ENCODE measurements at places on chromosomes 2 and 18.

DNA sequence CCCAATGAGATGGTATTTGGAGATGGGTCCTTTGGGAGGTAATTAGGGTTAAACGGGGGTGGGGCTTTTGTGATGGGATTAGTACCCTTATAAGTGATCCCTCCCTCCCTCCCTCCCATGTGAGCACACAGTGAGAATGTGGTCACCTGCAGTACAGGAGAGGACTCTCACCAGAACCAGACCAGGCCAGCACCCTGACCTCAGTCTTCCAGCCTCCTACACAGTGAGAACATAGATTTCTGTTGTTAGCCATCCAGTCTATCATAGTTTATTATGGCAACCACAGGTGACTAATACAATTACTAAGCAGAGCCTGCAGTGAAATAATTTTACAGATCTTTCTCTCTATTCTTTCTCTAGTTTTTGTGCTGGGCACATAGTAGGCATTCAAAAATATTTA lies 137.7 kb upstream of the PKDCC start:
- DNase-seq: no peak

- no peak for DNase-seq
Observed at GRCh38 chr2:111966241-111966640, 67.8 kb downstream of the MERTK start.

DNA sequence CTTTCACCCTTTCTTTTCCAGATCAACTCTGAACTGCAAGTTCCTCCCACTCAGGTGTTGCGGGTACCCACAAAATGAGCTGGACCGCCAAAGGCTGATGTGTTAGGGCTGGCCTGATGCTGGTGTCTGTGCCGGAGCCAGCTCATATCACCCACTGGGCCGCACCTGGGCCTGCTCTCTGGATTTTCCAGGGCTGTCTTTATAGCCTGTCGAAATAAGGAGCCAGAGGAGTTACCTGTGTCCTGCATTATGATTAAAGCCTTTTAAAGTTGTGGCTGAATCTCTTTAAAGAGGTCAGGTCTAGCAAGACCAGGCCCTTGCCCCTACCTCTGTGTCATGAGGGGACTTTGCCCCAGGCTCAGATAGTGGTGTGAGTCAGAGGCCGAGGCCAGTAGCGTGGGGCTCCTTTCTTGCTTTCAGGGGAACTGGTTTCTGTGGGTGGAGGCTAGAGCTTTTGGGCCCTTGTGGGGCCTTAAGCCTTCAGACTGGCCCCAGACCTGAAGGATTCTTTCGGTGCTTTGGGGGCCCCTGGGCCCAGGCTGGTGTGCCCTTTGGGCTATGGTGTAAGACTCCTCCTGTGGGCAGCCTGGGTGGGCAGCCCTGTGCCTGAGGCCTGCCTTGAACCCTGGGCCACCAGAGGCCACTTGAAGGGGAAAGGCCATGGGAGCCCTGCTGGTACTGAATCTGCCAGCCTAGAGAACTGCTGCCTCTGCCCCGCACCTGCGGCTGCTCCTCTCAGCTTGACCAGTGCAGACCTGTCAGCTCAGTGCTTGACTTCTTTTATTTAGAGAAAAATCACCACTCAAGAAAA lies 21.3 kb downstream of the OTOF start:
- no peak for DNase-seq

- no peak for DNase-seq
Observed at GRCh38 chr2:217316743-217317142, 456.9 kb upstream of the TNP1 start.

- no peak for DNase-seq
Observed at GRCh38 chr2:152518641-152519580, 183.9 kb downstream of the FMNL2 start.

- DNase-seq: no peak
Observed at GRCh38 chr18:62437235-62438017, 85.4 kb upstream of the ZCCHC2 start.

DNA sequence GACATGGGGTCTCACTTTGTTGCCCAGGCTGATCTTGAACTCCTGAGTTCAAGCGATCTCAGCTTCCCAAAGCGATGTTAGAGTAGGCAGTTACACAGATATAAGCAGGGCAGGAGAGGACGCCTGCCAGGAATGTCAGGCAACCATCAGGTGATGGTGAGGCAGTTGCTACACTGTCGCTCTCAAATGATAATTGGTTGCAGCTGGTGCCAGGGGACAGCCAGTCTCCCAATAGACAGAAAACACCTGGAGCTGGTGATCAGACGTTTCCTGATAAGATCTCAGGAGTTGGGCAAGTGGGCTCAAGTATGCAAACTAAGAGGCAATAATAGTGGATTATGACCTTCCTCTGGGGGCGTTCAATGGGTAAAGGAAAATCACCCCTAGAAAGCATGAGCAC lies 163.1 kb upstream of the RGPD4 start:
- DNase-seq: no peak

DNA sequence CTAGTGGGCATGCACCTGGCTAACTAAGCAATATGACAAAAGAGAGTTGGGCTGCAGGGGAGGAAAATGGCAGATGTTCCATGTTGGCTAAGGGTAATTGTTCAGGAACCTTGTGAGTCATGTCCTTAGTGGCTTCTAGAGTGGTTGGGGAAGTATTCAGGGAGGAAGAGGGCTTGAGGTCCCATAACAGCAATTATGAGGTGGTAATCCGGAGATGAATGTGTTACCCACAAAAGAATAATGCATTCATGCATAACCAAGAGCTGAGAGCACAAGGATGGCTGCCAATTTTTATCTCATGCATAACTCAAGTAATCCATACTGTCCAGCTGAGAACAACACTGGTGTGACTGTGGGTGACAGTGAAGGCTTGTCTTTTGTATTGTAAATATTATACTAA lies 42.9 kb downstream of the TMEFF2 start:
- no peak for DNase-seq

DNA sequence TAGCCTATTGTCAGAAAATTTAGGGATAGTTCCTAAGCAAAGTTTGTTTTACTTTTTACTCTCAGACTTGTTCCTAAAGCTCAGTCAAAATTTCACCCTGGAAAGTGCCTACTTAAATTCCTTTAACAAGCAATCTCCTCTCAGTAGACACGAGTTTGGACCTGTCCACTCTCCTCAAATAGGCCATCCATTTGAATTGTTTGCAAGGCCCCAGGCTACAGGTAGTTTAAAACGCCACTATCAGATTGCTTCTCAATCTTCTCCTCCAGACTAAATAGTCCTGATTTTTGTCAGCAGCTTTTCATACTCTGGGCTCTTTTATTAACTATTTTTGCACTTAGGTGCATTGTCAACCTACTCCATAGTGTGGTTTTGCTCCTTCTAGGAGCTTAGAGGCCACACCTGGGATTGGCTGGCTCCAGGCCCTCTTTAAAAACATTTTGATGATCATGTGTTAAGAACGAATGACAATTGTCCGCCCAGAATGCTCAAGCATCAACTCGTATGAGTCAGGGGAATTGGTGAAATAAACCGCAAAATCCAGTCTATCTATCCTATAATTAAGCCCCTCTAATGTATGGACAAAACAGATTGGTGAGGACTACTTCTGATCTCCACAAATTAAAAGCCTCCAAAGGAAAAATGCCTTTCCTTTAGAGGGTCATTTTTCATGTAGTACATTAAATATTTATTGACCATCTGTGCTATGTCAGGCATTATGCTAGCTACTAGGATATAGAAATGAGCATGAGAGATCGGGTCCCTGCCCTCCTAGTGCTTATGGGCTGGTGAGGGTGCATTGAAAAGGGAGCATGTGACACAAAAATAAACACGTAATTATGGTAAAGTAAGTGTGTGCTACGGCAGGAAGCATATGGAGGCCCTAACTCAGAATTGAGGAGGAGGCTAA lies 333.8 kb upstream of the TNP1 start:
- DNase-seq: no peak

- DNase-seq: no peak
Observed at GRCh38 chr2:200905618-200906296, 16.6 kb downstream of the NIF3L1 start.

GRCh38 chr18:29083545-29083944 lies 906.6 kb upstream of the CDH2 start:
- no peak for DNase-seq

DNA sequence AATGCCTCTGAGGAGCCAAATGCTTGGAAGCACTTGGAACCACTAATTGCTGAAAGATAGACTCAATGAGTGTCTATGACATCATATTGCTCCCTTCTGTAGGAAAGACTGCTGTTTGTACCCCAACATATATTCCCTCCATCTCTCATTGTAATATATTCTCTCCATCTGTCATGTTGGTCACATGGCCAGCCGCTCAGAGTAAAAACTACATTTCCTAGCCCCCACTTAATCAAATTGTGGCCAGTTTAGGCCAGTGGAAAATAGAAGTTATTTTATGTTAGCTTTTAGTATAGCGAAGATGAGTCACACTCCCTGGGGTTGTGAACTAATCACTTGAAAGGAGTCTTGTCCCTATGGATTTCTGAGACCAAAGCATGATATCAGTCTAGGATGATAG lies 160.2 kb downstream of the HNMT start:
- DNase-seq: no peak

GRCh38 chr18:76970770-76971559 lies 148.6 kb downstream of the ZNF236 start:
- no peak for DNase-seq

DNA sequence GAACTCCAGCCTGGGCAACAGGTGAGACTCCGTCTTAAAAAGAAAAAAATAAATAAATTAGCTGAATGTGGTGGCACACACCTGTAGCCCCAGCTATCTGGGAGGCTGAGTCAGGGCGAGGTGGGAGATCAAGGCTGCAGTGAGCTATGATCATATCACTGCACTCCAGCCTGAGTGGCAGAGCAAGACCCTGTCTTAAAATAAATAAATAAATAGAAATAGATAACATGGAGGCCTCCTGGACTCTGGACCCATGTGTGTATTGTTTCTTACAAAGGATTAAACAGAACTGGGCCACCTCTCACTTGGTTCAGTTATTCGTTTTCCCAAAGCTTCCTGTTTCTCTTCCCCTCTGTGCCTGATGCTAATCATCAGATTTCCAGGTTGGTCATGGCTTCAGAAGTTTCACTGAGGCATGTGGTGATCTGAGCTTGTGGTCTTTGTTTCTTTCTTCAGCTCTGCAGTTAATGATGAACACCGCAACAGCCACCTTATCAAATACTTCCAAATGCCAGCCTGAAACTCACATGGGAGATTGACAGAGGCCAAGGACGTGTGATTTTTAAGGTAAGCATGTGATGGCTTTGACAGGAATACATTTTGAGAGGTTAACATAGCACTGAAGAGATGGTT lies 83.3 kb upstream of the MAP4K4 start:
- no peak for DNase-seq

- DNase-seq: no peak
Observed at GRCh38 chr2:98445683-98446581, 1.3 kb downstream of the INPP4A start.

- no peak for DNase-seq
Observed at GRCh38 chr2:46985512-46985911, 69.9 kb upstream of the MCFD2 start.

DNA sequence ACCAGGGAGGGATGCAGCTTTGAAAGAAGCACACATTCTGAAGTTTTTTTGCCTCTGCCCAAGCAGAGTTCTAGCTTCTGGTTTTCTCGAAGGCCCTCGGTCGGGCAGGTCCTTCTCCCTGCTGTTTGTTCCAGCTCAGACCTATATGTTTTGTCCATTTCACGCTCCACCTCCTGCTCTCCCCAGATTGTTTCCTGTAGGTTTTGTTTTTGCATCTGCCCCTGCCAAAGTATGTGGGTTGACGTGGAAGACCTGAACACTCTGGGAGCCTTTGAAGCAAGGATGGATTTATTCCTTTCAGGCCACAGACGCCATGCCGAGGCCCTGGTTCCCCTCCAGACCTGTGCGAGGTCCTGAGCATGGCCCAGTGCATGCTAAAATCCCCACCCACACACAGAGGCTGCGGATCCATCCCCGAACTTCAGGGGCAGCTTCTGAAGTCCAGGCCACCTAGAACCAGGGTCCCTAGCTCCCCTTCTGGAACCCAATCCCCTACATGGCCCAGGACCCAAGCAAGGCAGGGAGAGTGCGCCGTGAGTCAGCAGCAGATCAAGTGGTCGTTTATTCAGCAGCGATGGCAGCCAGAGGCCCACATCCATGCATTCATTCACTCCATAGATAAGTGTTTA lies 205.4 kb downstream of the KLHL29 start:
- DNase-seq: no peak

- no peak for DNase-seq
Observed at GRCh38 chr2:236075802-236076201, 92.4 kb downstream of the GBX2 start.

All from activated CD4-positive, alpha-beta T cell treated with anti-CD3 and anti-CD28 coated beads, Interleukin-2, amount 50 U/mL, for 24 hours (primary cell).